ENCODE measurements at places on chromosomes 7 and 10. TPM values are rescaled to one million over a fixed set of nuclear protein-coding genes. Genes with fewer than 3 reads are reported as not detected.
A peak's percentile ranks its signal among the peaks of the same experiment; 100 is the strongest.

PPP1R3C gene
- 5.7 TPM for total RNA-seq

OR2A1 gene
- total RNA-seq, result not detected

MAGI2 gene
- 1.8 TPM for total RNA-seq

C7orf57 gene
- total RNA-seq, result 0.06 TPM

DNA sequence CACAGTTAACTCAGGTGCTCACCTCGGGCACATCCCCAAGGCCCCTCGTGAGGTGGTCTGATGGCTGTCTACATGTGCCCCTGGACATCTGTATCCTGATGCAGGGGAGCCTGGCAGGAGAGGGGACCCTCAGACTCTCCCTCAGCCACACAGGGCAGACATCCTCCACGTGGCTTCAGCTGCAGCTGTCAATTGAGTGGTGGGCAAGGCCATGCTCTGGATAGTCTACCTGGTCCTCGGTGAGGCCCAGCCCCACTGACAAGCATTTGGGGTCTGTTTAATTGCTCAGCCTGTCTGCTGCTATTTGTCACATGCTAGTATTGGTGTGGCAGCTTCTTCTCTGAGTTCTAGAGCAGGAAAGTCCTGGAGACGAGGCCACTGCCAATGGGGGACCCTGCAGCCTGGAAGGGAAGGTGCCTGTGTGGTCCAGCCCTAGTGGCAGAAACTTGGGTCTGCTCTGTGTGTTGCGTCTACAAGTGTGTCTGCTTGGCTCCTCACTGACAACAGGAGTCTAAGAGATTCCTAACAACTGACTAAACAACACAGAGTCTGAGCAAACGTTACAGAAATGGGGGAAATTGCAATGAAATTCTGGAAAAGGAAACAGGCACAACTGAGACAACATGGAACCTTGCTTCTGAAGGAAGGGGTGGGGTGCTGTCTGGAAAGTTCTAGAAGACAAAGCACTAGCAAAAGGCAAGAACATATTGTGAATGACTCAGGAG lies 59.3 kb upstream of the IGFBP3 start:
- DNase-seq, result no peak

DNA sequence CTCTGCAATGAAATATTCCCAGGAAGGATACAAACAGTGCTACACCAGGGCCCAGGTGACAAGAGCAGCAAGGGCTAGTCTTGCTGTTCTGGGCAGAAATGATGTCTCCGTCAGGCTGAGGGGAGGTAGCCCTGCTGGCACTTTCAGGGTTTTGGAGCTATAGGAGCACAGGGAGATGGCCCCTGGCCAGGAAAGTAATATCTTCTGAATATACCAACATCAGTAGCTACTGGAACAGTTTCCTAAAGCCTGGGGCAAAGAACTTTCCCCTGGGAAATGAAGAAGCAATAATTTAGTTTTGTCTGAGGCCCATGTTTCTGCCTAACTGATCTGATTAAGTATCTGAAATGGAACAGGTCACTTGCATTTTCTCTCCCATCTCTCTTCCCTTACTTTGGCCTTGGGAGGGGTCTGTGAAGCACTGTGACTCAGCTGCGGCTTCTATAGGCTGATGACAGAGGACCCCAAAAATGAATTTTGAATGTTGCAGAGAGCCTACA lies 489.1 kb upstream of the PODXL start:
- DNase-seq, result no peak

DNA sequence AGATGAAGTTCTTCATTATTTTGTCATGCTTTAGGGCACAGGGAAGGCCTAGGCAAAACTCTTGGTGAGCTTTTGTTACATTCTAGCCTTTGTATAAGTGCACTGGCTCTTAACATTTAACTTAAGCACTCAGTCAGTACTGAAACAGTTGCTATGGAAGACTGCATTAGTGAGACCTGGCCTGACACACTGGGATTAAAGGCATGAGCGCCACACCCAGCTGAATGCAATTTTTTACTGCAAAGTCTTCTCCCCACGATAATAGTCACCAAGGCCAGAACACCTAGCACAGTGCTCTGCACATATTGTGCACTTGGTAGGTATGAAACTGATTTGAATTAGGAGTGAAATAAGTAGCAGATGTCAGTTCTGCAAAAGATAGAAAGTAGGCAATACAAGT lies 41.2 kb upstream of the ZNF138 start:
- DNase-seq, result no peak

GRCh38 chr7:153835103-153835502 lies 217.1 kb upstream of the DPP6 start:
- no peak for DNase-seq

DNA sequence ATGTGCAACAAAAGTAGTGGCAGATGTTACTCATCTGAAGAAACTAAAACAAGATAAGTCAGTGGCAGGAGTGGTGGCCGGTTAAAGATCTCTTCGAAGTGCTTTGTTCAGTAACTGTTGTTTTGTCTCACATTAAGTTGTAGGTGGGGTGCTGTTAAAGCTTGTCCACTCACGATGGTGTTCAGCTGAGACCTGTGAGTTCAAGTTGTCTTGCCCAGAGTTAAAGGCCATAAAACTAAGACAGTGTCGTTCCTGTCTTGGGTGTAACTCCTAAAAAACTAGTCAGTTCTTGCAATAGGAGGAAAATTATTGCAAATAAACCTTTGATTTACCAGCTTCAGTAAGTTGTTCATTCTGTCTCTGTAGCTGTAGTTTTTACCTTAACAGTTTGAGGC lies 857 bp upstream of the FOXP2 start:
- peak; percentile 31 for DNase-seq
